GM12865 (cell line): ENCODE measurements at places on chromosomes 1 and 21.
A peak's percentile ranks its signal among the peaks of the same experiment; 100 is the strongest.

DNA sequence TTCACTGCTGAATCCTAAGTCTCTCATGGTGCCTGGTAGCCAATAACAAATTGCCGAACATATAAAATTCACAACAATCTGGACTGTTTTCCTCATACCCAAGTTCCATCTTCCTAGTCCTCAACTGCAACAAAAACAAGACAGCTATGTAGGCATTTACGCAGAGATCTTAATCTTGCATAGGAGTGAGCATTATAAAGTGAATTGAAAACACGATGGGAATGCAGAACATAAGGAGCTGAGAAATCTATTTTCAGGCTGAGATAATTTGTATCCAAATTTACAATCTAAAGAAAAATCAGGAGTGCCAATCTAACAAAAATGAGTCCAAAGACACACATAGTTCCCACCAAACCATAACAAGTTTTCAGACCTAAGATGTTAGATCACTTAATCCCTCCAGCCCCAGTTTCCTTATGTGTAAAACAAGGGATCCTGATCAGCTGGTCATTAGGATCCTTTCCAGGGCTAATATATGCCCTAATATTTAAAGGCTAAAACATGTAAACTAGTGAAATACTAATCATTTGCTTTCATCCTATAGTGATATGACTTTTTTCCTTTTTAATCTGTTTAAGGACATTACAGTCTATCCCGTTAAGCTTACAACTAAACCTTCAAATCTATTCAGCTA is 1.9 kb downstream of the SLC16A1 start:
- no peak for DNase-seq

DNA sequence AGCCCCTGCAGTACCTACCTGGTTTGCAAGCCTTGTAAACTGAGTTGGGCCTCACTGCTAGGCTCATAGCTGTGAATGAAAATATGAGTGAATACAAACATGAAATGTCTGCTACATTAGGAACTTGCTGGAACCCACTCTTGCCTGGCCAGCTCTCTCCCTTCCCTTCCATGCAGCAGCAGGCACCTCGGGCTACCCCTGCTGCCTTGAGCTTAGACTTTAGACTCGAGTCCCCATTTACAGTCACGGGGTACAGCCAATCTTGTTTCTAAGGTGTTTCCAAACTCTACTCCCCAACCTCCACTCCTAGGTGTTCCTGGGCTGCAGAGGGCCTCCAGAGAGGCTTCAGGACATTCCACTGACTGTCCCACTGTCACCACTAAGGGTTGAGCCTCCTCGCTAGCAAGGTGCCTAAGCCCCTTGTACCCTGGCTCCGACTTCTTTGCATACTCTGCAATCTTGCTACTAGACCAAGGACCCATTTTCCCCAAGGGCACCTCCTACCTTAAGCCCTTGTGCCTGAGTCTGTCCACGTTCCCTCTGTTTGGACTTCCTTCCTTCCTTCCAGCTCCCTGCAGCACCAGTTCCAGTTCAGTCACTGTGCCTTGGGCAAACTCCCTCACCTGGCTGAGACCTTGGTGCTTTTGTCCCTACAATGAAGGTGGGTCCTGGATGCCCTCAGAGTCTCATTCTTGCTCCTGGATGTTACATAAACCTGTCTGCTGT is 36.9 kb downstream of the CDK18 start:
- DNase-seq, result no peak

GRCh38 chr1:12581179-12581578 is 36.8 kb downstream of the DHRS3 start:
- DNase-seq, result no peak

GRCh38 chr1:118090130-118090529 is 94.9 kb downstream of the SPAG17 start:
- peak; percentile 4 for DNase-seq

DNA sequence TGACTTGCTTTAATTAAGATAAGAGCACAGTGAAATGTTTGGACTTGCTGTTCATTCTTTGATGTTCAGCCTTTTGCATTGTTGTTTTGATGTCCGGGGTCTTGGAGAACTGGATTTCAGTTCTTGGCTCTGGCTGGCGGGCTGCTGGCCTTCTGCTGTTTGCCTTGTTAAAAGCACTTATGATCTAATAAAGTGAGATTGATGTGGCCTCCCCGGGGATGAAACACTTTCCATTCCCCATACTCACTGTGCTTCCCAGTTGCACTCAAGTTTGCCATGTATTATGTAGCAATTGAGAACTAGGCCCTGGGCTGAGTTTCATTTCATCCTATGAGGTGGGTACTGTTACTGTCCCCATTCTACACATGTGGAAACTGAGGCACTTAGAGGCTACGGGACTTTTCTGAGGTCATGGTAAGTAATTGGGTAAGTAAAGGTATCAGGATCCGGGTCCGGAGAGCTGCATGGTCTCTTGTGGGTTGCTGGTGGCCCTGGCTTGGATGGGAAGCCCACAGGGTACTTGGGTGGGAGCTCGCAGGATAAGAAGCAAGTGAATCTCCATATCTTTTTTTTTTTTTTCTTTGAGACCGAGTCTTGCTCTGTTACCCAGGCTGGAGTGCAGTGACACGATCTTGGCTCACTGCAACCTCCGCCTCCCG is 127.7 kb upstream of the ZBTB40 start:
- DNase-seq, result no peak

- peak; percentile 38 for DNase-seq
Measured at GRCh38 chr1:58583496-58583895, 6.4 kb upstream of the TACSTD2 start.

GRCh38 chr1:178844436-178844835 is 26.4 kb downstream of the ANGPTL1 start:
- DNase-seq, result no peak

GRCh38 chr1:211488641-211489040 is 3.3 kb downstream of the RD3 start:
- DNase-seq, result no peak

DNA sequence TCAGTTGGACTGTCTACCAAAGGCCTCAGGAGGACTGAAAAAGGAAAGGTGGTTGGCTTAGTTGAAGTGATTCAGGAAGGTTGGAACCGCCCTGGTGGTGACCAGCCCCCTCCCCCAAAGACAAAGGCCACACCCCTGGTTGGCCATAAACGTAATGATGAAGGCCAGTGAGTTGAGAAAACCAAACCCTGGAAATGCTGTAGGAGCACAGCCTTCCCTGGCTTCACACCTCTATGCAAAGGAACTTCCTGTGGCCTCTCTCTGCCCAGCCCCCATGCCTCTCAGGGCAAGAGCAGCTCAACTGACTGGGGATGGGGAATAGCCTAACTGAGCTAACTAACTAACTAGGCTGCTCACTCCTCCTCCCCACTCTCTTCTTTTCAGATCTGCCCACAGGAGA is 90.4 kb downstream of the NPHP4 start:
- no peak for DNase-seq

GRCh38 chr1:111602974-111603373 is 16.6 kb upstream of the RAP1A start:
- DNase-seq, result peak; percentile 83

GRCh38 chr1:219666242-219666641 is 53.3 kb upstream of the ZC3H11B start:
- DNase-seq, result no peak

GRCh38 chr1:110233861-110234260 is 23.7 kb downstream of the KCNC4 start:
- DNase-seq, result no peak

DNA sequence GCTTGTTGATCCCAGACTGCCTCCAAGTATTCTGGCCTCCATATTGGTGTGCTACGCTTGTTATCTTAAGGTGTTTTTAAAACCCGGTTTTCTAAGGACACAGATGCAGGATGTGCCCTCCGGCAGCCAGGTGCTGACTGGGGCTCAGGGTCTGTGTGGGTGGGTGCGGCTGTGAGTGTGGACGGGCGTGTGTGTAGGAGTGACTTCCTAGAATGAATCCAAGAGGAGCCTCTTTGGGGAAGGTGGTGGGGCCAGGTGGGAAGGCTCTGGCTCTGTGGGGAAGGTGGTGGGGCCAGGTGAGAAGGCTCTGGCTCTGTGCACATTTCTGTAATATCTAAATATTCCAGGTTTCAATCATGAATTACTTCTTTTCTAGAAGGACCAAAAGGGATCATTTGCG is 12.8 kb upstream of the TSPEAR start:
- no peak for DNase-seq

GRCh38 chr1:223730479-223731132 is 18.3 kb downstream of the CAPN2 start:
- no peak for DNase-seq

DNA sequence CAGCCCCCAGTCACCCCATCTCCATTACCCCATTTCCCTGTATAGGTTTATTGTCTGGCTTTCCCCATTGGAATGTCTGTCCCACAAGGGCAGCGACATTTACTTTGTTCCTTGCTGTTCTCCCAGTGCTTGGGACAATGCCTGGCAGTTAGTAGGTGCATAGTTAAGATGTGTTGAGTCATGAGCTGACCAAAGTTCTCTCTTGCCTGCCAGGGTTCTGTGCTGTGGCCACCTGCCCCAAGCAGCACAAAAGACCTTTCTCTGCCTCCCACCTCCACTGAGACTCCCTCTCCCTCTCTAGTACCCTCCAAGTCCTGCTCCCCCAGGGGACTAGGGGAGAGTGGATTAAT is 40.0 kb downstream of the TMCO4 start:
- no peak for DNase-seq

DNA sequence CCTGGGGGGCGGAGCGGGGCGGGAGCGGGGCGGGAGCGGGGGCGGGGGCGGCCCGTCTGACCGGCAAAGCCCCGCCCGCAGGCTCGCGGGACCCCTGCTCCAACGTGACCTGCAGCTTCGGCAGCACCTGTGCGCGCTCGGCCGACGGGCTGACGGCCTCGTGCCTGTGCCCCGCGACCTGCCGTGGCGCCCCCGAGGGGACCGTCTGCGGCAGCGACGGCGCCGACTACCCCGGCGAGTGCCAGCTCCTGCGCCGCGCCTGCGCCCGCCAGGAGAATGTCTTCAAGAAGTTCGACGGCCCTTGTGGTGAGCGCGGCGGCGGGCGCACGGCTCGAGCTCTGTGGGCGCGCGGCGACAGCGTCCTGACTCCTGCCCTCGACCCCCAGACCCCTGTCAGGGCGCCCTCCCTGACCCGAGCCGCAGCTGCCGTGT is 21.2 kb downstream of the AGRN start:
- no peak for DNase-seq

- no peak for DNase-seq
Measured at GRCh38 chr1:220552672-220553260, 24.8 kb downstream of the MARK1 start.

DNA sequence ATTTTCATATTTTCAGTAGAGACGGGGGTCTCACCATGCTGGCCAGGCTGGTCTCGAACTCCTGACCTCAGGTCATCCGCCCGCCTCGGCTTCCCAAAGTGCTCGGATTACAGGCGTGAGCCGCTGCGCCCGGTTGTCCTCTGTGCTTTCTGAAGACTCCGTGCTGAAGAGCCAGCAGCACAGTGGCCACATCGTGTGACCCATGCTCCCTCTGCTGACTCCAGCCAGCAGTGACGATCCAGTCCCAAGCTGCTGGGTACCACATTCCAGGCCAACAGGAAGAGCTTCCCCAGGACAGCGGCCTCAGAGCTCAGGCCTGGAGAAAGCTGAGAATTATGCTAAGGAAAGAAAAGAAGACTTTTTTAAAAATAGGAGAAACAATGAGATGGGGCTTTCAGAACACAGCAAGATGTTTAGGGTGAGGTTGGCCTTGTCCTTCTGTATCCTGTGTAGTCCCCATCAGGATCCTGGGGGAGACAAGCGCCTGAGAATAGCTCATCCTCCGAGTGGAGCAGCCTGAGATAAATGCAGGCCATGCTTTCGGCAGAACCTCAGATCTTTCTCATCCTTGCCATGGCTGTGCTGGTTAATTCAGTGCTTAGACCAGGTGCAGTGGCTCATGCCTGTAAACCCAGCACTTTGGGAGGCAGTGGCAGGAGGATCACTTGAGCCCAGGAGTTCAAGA is 207.1 kb downstream of the SLC35F3 start:
- DNase-seq, result no peak

DNA sequence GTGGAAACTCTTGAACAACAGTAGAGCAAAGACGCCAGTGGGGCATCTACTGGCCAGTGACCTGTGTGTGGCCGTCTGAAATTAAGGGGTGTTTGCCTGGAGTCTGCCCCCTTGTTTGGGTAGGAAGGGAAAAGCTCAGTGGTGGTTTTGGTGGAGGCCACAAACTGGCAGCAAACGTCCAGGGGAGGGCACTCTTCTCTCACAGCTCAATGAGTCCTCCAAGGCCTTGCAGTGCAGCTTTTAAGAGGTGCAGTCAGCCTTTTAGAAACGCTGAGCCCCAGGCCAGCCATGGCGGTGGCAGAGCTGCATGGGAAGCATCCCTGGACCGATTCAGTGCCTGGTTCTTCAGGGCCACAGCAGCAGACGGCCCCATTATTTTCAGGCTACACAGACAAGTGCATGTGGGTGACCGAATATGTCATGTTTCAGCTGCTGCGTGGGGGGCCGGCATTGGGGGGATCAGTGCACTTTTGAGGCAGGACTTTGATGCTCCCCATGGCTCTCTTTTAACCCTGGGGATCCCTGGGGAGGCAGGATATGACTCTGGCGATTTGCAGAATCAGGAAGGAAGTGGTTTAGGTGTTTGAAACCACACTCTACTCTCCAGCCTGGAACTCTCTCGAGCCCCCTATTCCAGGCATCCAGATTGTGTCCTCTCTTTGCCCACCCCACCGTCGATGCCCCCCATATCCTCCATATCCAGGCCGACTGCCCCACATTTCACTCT is 414.0 kb downstream of the PRDM2 start:
- peak; percentile 41 for DNase-seq

GRCh38 chr1:98421085-98421435 is 240.5 kb upstream of the SNX7 start:
- no peak for DNase-seq
